NCI-H748 treated with DMSO at 0.1 percent for 48 hours (cell line): ENCODE measurements at places on chromosomes 1 and 21.

DNA sequence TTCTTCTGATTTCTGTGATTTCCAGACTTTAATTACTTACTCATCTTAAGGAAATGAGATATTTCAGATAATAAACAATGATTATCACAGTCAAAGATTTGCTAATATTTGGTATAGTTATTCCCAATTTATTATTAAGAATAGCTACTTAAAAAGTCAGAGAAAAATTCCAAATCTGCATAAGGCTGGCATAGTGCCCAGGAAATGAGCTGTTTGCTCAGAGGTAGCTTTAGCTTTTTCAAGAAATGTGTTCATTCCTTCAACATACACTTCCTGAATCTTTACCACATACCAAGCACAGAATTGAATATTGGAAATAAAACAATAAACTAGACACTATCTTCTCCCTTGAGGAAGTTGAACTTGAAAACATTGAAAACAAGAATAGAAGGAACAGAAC is 44.3 kb upstream of the KCNK1 start:
- DNase-seq = no peak

DNA sequence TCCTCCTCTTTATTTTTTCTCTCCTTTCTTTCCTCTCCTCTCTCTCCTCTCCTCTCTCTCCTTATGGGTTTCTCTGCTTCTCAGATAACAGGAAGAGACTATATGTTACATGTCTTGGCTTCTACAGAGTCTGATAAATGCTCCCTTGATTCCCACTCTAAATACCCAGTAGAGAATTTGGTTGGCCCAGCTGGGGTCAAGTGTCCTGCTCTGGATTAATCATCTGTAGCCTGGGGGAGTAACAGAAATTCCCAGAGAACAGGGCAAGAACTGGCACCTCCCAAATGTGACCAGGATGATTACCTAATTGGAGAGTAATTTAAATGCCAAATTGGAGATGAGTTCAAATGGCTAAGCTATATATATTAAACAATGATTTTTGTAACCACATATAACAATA is 146.1 kb upstream of the LMO4 start:
- no peak for DNase-seq

GRCh38 chr1:92291372-92291999 is 7.3 kb downstream of the GLMN start:
- DNase-seq = peak; percentile 42

GRCh38 chr1:222161676-222162075 is 386.2 kb downstream of the HHIPL2 start:
- DNase-seq = no peak

DNA sequence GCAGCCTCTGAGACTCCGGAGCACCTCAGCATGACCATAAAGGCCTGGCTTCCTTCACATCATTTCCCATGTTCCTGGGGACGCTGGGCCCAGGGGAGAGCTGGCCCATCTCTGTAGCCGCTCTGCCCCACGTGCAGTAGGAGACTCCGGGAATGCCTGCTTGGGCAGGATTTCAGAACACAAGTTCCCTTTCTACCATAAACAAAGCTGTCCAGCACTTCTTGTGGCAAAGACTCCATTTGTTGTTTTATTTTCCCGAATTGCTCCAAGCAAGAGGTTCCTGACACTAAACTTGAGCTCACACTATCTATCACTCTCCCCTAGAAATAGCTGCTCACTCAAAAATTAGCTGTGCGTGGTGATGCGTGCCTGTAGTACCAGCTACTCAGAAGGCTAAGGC is 21.9 kb downstream of the CHD5 start:
- DNase-seq = no peak

GRCh38 chr1:100377590-100378361 is 25.5 kb downstream of the CDC14A start:
- DNase-seq = no peak

- no peak for DNase-seq
Observed at GRCh38 chr1:16155537-16156410, at the start of gene EPHA2. Gene EPHA2 (minus strand): TSS chr1:16156069. CDS start chr1:16155932, 137 bp downstream.

DNA sequence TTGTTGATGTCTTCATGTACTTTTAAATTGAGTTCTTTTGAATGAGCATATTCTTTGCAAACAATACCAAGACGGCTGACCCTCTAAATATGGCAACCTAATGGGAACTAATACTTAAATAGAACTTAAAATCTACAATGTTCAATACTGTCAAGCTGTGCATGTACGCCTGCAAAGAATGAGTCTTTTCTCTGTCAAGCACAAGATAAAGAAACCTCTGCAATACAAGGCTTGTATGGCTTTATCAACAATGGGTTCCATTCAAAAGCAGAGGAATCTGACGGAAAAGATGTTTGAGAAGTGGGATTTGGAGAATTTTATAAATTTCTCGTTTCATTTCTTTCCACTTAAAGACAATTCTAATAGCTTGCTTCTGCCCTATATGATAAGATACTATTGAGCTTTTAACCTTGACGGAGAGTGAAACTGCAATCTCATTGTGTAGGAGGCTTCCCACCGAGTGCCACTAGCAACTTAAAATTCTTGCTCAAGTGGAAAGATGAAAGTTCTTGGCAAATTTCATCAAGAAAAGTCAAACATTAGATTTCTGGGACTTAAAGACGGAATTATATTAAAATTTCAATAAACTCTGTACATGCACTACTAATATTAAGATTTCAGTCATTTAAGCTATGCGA is 119.8 kb downstream of the RGS21 start:
- no peak for DNase-seq

GRCh38 chr1:69982992-69983391 is 222.4 kb downstream of the LRRC40 start:
- no peak for DNase-seq

DNA sequence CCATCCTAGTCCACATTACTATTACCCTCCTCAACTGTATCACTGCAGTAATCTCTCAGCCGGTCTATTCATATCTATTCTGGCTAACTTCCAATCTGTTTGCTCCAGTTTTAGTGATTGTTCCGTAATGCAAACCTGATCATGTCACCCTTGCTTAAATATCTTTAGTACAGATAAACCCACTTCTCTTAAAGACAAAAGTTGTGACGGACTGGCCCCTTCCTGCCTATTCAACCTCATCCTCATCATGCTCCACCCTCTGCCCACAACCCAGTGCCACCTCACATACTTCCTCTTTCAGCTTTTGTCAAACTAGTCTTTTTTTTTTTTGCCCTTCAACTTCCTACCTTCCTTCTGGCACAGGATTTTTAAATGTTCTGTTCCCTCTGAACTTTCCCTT is 2.8 kb upstream of the C1orf162 start:
- no peak for DNase-seq

- DNase-seq = no peak
Observed at GRCh38 chr1:42130061-42130660, 23.0 kb upstream of the GUCA2B start.

GRCh38 chr1:45796946-45797345 is 6.5 kb upstream of the MAST2 start:
- DNase-seq = no peak

DNA sequence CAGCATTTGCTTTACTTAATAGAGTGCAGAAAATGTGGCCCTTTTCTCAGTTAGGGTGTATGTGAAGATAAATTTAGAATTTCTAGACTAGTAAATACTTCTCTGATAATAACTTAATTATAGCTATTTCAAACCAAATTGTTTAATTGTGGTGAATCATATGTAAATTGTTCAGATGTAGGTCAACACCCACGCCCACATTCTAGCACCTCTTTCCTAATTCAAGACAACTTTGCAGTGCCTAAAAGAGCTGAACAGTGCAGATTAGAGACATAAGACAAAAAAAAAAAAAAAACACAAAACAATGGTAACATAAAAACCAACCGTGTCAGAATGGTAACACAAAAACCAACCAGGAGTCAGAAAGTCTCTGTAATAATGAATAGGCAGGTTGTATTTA is 758.3 kb downstream of the USP25 start:
- DNase-seq = no peak

GRCh38 chr1:185672719-185673360 is 61.4 kb upstream of the HMCN1 start:
- DNase-seq = no peak

- DNase-seq = no peak
Observed at GRCh38 chr1:153612111-153612754, 704 bp downstream of the S100A16 start.

GRCh38 chr1:225979421-225979820 is 19.7 kb downstream of the SDE2 start:
- no peak for DNase-seq

DNA sequence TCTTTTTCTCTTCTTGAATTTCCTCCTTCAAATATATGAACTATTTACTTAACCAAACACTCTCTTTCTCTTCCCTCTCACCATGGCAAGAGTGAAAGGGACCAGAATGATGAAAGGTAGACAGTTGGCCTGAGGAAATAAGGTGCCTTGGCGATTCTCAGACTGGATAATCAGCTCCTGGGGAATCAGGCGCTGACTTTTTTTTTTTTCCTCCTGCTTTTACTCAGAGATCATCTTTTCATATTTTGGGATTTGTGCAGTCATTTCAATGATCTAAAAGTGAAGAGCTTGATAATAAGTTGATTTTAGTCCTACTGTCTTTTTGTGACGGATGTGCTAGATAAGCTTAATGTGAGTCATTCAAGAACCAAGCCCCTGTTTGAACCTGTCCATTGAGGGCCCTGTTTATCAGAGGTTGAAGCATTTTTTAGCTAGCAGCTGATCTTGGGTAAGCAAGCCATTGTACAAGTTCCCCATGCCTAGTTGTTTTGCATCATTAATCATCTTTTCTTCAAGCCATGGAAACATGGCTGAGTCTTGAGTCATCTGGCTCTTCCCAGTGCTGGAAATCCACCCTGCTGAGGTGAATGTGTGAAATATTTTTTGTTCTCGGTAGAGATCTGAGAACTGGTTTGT is 40.8 kb downstream of the ITSN1 start:
- no peak for DNase-seq

GRCh38 chr1:225662155-225662554 is 9.2 kb upstream of the ENAH start:
- no peak for DNase-seq

- DNase-seq = peak; percentile 76
Observed at GRCh38 chr1:155093911-155094621, 15.4 kb downstream of the EFNA3 start.

- no peak for DNase-seq
Observed at GRCh38 chr1:93123201-93123783, 44.2 kb downstream of the MTF2 start.

GRCh38 chr1:202892501-202892900 is 3.6 kb upstream of the RABIF start:
- no peak for DNase-seq

DNA sequence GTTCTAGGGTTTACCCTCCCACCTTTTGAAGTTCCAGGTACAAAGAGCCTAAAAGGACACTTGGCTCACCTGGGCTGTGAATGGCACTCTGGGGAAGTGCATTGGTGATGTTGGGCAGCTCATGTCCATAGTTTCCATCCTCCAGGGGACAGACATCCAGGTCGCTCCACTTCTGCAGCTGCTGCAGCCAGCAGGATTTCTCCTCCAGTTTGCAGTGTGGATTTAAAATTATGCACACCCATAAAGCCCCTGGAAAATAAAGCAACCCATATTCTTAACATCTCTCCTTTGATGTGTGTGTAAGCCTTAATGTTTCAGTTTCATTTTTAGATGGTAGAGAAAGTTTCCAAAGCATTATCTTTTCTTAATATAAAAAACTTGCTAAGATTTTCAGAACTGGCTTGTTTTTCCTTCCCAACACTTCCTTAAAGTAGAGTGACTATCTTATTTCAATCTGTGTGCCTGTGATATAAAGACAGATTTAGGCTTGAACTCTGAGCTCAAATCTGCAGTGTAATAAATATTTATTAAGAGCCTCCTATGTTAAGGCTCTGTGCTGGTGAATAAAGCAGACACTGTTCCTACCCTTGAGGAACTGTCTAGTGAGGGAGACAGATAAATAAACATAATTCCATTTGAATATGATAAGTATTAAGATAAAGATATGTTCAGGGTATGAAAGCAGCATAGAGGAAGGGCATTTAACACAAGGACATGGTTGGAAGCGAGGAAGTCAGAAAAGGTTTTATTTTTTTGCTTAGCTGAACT is 39.1 kb downstream of the UROD start:
- DNase-seq = no peak

DNA sequence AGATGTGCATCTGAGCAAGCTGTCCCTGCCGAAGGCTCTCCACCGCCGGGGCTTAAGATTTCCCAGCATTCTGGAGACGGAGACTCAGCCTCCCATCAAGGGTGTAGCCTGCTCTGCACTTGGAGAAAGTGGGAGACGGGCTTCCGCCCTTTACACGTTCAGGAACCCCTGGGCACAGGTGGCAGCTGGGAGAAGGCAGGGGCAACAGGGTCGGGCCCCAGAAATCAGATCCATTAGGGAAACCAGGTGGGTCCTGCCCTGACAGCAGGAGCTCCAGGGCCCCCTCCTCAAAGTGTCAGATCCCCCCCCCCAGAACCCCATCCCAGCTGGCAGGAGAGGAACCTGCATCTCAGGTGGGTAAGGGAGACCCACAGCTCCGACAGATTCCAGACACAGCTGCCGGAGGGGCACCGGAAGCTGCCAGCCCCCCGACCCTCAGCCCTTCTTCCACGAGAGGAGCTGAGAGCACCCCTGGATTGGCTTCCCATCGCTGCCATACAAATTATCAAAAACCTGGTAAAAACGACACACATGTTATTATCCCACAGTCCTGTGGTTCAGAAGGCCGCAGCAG is 236.6 kb downstream of the NPHP4 start:
- no peak for DNase-seq

GRCh38 chr1:100452641-100453040 is 85.3 kb upstream of the GPR88 start:
- no peak for DNase-seq

- peak; percentile 78 for DNase-seq
Observed at GRCh38 chr1:48776393-48777218, at the start of gene BEND5. Gene BEND5 (minus strand): TSS chr1:48776891. CDS start chr1:48776831, 60 bp downstream.

DNA sequence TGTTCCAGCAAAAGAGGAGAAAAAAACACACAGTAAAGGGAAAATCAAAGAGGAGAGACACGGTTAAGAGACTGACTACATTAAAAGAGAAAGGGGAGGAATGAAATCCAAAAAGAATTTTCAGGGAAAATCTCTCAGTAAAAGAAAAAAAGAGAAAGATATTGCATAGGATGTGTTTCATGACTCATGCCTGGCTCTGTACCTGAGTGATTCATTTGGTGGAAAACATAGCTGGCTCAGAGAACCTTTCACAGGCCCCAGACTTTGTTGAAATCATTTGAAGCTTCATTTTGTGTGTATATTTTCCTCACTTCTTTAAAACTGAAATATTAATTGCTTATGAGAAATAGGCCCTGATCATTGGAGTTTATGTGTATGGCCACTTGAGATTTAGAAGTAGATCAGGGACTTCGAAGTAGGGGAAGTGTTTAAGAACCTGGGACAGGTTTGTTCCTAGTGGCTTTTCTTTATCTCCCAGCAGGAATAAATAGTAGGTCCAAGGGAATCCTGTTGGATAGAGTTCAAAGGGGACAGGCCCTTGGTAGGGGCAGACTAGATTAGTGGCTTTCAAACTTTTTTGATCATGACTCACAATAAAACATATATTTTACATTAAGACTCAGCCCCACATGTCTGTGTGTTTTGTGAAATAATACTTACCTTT is 239.1 kb upstream of the SGIP1 start:
- no peak for DNase-seq

DNA sequence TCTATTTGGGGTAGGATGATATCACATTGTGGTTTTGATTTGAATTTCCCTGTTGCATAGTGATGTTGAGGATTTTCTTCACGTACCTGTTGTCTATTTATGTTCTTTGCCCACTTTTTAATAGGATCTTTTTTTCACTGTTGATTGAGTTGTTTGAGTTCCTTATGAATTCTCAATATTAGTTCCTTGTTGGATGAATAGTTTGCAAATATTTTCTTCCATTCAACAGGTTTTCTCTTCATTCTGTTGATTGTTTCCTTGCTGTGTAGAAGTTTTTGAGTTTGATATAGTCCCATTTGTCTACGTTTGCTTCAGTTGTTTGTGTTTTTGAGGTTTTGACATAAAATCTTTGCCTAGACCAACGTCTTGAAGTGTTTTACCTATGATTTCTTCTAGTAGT is 369.5 kb upstream of the CAMK1G start:
- no peak for DNase-seq
